Endothelial cell of umbilical vein (primary cell): ENCODE measurements at places on chromosomes 13 and 19. TPM values are rescaled to one million over a fixed set of nuclear protein-coding genes. Genes with fewer than 3 reads are reported as not detected.

DNA sequence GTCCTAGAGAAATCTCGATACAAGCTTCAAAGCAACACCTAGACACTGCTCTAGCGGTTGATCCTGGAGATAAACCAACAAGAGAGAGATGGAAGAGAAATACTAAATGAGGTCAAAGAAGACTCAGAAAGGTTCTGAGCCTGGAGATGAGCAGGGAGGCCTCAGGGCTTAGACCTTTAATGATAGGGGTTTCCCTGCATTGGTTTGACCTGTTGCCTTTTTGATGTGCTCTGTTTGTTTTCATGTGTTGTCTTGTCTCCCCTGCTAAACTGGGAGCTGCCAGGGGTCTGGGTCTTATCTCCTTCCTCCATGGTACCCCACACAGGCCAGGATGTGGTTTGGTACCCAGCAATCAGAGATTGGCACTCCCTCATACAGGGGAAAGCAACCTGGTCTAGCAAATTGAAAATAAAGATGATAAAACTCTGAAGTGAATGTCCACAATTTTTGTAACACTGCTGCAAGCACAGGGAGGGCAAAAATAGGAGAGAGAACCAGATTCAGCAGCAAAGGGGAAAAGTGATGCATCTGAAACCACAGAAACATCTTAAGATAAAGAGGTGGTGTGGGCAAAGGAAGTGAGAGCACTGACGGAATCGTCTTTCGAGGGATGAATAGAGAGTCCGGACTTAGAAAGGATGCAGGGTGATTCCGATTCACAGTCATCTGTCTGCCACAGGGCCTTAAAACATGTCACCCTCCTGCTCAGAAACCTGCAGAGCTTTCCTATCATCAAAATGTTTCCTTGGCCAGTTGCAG is 3.5 kb downstream of the FFAR2 start:
- H3K4me1 ChIP-seq = no peaks in the 10 kb centered on the region
- no peak overlapping the region for H3K27ac ChIP-seq
- no peak overlapping the region for H3K4me3 ChIP-seq
- H3K27me3 ChIP-seq = no peaks in the 10 kb centered on the region

DNA sequence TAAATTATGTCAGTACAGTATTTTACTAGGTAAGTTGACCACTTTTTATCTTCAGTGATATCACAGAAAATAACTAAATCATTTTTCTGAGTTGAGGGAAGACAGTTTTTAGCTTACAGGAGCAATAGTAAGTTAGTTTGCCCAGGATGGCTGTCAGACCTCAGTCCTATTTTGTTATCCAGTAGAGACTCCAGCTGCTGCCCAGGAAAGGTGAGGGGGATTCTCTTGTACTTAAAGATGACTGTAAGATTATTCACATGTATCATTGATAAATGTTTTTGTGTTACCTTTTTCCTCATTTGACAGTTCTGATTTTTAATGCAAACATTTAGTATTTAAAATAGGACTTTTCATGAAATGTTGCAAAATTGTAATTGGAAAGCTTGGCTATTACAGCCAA is 14.5 kb upstream of the GPR183 start:
- H3K27me3 ChIP-seq = no peaks in the 10 kb centered on the region
- no peak for DNase-seq
- no peaks in the 10 kb centered on the region for H3K36me3 ChIP-seq
- peak overlapping the region; percentile 77 for H3K27ac ChIP-seq

DNA sequence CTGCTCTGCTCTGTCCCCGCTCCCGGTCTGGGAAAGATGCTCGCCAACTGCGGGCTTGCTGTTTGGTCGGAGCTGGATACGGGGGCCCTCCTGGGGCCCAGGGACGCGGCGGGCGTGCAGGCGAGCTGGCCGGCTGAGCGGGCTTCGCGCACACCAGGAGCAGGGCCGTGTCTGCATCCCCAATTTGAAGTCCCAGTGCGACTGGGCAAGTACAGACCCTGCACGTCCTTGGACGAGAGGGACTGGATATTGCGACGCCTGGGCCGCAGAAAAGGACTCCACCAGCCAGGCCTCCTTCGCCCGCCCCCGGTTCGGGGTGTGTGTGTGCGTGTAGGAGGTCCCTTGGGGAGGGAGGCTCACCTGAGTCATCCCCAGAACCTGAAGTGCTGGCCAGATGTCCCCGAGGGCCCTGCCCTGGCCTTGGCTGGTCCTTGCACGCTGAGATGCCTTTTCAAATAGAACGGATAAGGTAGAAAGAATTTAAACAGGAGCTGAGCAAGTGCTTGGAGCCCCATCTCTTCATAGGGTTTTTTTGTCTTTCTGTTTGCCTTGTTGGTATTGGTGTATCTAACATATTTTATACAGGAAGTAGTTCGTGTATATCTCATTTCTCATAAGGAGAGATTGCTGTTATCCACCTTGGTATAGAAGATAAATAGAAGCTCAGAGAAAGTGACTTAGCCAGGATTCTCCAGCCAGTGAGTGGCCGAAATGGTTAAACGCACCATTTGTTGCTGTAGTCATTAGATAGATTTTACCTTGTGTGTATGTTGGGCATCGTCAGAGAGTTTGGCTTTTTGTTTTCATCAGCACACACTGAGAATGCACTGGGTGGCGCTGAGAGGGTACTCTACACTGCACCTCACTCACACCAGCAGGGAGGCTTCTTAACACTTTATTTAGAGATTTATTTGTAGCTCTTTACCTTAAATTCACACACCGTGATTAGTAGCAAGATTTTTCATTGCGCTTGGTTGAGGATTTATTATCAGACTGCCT is 1.1 kb downstream of the NAXD start:
- H3K27ac ChIP-seq = peak overlapping the region; percentile 66
- no peaks in the 10 kb centered on the region for H3K36me3 ChIP-seq
- H3K27me3 ChIP-seq = no peaks in the 10 kb centered on the region
- DNase-seq = peak; percentile 38
- peak overlapping the region; percentile 58 for H3K4me3 ChIP-seq
- H3K4me1 ChIP-seq = peaks cover 20% of the 10 kb centered on the region

DNA sequence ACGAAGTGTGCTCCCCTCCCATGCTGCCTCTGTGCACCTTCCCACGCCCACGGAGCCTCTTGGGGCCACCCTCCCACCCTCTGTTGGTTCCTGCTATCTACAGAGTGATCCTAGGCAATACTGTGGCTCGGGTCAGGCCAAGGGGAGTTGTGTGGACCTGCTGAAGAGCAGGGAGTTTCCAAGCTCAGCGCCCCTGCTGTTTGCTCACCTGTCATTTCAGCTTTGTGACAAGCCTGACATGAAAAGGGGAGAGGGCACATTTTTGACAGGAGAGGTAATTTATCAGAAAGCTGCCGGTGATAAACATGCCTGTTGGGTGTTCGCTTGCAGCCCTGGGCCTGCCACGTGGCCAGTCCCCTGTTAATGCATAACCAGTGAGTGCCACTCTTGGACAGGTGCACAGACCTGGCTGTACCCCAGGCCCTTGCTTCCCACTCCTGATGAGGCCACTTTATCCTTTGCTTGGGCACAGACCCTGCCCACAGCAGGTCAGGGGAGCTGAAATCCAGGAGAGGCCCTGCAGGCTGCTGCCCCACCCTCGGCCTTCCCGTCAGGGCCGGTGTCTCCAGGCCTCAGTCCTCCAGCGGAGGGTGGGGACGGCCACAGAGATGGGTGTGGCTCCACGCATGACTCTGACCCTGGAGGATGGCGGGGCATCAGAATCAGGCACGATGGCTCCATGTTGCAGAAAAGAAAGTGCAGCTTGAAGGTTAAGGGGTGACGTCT is 201.5 kb upstream of the GPR12 start:
- H3K27ac ChIP-seq = no peak overlapping the region
- H3K36me3 ChIP-seq = no peaks in the 10 kb centered on the region
- no peak for DNase-seq

DNA sequence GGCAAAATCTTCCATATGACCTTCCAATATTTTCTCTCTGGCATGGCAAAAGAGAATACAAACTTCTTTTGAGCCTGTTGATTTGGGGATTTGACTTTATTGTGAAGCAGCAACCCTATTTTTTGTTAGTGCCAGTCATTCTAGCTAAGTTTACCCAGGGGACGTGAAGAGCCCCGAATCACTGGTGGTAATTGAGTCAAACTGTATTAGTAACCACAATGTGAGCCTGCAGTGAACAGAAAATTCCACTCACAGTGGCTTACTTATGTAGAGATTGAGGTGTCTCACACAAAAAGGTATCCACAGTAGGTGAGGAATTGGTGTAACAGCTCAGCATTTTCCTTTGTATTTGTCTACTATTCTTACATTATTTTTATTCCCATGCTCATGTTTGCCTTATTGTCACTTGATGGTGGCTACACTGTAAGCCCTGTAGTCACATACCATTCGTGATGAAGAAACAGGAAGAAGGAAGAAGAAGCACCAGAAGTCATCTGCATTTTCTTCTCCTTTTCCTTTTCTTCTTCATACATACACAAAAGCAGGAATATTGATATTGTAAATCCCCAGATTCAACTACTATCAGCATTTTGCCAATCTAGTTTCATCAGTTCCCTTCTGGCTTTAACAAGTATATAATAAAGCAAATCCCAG is 33.3 kb upstream of the MYCBP2 start:
- no peak for DNase-seq
- no peaks in the 10 kb centered on the region for H3K27me3 ChIP-seq
- no peaks in the 10 kb centered on the region for H3K36me3 ChIP-seq

DNA sequence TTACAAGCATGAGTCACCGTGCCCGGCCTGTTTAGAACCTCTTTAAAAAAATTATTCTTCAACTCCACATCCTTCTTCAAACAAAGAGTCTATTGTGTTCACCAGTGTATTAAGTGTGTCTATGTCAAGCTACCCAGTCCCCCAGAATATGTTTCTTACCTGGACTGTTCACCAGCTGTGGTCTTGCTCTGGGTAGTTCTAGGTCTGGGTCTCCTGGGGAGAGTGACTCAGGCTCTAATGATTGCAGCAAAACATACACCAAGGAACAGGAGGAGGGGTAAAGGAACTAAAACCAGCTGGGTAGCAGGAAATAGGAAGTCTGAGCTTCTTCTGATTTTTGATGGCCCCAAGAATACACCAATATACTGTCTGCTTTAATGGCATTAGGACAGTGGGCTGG is at the start of gene FPR1:
TSS of gene FPR1 (minus strand) at position 224 of the 400 bp plus-strand sequence. CDS start 4,884 bp downstream, outside the sequence.
- no peak for DNase-seq
- no peak within 1 kb of the TSS for H3K27ac ChIP-seq
- no peaks in the 10 kb centered on the region for H3K27me3 ChIP-seq
- no peaks in the 10 kb centered on the region for H3K4me1 ChIP-seq
- H3K4me3 ChIP-seq = no peak within 1 kb of the TSS
- H3K36me3 ChIP-seq = no peaks in the 10 kb centered on the region

DNA sequence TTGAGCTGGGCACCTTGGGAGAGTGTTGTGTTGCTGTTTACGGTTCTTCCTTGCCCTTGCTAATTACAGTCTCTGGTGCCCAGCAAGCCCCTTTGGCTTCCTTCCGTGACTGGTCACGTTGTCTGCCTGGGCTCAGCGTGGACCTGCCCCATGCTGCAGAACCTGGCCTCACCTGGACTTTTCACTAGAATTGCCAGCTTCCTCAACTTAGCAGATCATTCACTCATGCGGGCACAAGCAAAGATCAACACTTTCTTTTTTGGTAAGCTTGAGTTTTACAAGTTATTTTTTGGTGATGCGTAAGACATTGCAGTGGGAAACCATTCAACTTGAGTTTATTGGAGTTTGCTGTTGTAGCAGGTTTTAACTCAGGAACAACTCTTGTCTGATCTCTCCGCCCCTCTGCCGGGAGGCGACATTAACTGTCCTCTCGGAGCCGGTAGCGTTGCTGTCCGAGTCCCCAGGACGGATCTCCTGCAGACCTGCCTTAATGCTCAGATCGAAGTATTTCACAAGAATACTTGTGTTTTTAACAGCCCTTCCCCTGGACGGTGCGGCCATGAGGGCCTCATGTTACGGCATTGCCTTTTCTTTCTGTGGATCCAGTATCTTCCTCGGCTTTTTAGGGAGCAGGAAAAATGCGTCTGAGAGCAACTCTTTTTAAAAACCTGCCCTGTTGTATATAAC is 15.7 kb upstream of the TEX29 start:
- H3K4me1 ChIP-seq = no peaks in the 10 kb centered on the region
- H3K4me3 ChIP-seq = no peak overlapping the region
- peaks cover 30% of the 10 kb centered on the region for H3K36me3 ChIP-seq
- DNase-seq = no peak

DNA sequence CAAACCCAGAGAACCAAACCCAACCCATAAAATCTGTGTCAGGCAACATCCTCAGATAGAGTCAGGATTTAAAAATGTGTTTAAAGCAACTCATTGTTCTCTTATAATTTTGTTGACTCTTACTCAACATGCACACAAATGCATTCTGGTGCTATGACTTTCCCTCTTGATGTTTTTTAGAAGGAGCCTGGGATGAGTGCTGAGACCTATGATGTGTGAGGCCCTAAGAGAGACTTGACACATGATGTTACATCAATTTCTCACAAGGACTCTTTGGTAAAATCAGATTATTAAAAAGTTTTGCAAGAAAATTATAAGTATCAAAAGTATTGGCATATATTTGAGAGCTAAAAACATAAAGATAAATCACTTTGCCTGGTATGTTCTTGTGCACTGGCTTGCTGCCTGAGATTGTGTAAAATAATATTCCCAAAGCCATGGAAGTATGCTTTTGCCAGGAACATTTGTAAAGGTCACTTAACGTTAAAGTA is 173.9 kb downstream of the DCLK1 start:
- no peaks in the 10 kb centered on the region for H3K4me1 ChIP-seq
- H3K36me3 ChIP-seq = no peaks in the 10 kb centered on the region
- H3K4me3 ChIP-seq = no peak overlapping the region

DNA sequence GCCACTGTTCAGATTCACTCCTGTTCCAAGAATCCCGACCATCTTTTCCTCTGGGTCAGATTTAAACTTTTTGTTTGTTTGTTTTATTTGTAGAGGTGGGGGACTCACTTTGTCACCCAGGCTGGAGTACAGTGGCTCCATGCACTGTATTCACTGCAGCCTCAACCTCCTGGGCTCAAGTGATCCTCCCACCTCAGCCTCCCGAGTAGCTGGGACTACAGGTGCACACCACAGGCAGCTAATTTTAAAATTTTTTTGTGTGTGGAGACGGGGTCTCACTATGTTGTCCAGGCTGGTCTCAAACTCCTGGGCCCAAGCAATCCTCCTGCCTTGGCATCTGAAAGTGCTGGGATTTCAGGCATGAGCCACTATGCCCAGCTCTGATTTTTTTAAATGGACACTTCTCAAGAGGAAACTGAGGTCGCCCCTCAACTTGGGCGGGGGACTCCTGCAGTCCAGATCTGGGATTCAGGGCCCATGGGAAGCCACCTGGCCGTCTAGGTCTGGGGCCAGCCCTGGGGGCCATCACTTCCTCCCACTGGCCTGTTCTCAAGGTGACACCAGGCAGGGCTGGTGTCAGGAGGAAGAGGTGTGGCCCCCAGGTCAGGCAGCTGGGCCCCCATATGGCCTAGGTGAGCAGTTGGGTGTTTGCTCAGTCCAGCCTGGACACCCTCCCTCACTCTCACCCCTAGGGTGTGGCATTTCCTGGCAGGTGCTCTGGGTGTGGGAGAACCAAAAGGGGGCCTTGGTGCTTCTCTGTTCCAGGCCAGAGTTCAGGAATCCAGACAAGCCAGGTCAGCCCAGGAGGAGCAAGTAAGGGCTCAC is 1.3 kb downstream of the B3GNT3 start:
- no peak for DNase-seq
- peaks cover 3% of the 10 kb centered on the region for H3K4me1 ChIP-seq
- H3K4me3 ChIP-seq = no peak overlapping the region
- no peak overlapping the region for H3K27ac ChIP-seq
- peaks cover 14% of the 10 kb centered on the region for H3K27me3 ChIP-seq

Gene SHISA7
- not detected in 2 replicates for total RNA-seq

Gene AXL
- 151 and 172 TPM in 2 replicates for total RNA-seq

Gene PLA2G4C
- 32.6 and 63.4 TPM in 2 replicates for total RNA-seq

Gene ZNF528
- total RNA-seq = 11.3 and 16.1 TPM in 2 replicates
